ENCODE measurements at places on chromosomes 1 and 21. TPM values are rescaled to one million over a fixed set of nuclear protein-coding genes. Genes with fewer than 3 reads are reported as not detected.

The SPRR2F gene
- not detected for total RNA-seq

The AIM2 gene
- not detected for total RNA-seq

The TFF2 gene
- total RNA-seq = not detected

The ADGRB2 gene
- 1.7 TPM for total RNA-seq

The IGSF21 gene
- not detected for total RNA-seq

The NRDC gene
- total RNA-seq = 168 TPM

The GPR3 gene
- 0.65 TPM for total RNA-seq

The SLAMF6 gene
- total RNA-seq = not detected

The MPZ gene
- 0.29 TPM for total RNA-seq

The HOOK1 gene
- total RNA-seq = 23.3 TPM

The VCAM1 gene
- total RNA-seq = not detected

The SLC45A3 gene
- 5.3 TPM for total RNA-seq

The RCAN3 gene
- 6.1 TPM for total RNA-seq

Data from MCF 10A (cell line).